ENCODE measurements at places on chromosomes 1 and 21. TPM values are rescaled to one million over a fixed set of nuclear protein-coding genes. Genes with fewer than 3 reads are reported as not detected.

DNA sequence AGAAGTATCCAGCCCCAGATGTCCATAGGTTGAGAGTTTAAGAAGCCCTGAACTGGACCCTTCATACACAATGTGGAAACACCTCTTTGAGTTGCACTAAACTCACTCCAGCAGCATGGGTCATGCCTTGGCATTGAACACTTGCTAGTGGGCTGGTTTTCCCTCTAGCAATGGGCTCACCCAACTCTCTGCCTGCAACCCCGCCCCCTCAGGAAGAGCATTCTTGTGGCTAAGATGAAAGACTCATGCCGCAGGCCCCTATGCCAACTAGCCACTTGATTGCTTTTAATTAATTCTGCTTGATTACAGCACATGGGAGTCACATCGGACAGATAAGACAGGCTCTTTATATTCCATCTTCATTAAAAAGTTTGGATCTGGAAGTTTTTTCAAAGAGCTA, 136.5 kb upstream of the GJB5 start:
- DNase-seq, result no peak

DNA sequence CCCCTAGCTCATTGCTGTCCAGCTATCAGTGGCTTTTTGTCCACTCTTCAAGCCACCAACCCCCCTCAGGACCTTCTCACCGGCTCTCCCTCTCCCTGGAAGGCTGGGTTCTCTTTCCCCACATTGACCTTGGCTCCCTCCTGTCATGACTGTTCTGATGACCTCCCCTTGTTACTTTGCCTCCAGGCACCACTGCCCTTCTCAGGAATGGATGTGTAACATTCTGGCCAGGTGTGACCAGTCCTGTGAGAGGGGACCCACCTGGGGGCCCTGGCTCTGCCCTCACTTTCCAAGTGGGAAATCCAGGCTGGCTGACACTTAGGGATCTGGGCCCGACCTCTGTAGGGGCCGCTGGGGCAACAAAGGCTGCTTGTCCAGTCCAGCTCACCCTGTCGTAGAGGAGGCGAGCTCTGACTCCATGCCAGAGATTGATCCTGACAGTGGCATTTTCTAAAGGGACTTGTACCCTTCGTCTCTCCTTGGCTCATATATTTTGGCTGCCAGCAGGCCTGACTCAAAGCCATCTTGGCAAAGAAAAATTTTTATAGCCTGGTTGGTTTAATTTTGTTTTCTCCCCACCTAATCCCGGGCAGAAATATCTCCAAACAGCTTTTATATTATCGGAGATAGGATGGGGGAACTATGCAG, 37.9 kb upstream of the USP24 start:
- DNase-seq, result no peak

DNA sequence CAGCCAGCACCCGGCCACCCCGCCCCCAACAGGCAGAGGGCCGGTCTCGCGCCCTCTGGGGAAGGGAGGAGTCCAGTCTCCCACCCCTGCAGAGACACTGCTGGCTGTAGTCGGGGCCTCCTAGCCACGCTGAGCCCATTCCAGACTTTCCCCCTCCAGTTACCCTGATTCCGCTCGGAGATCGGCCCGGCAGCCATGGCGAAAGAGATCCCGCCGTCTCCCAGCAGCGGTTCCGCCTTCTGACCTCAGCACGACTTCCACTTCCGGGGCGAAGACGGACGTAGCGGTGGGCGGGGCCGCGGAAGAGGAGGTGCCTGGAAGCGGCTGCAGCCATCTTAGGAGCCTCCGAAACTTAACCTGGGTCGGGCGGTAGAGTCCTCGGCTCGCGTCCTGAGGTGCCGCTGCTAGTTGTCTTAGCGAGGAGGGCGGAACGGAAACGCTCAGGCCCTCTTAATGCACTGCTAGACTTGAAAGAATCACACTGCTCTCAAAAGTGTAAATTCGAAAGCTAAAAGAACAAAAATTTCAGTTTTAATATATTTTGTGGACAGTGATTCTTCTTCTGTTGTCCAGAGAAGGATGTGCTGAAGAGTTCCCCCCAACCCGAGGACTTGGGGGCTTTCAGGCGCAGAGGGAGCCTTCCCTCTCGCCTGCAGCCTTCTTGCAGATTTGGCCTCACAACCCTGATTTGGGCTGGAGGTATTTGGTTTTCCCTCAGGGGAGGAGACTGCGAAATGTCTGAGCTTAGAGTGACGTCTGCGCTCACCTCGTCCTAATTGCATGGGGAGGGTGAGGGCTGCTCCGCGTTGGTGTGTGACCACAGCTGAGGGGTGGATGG, at the start of gene SF3B4:
TSS of gene SF3B4 (minus strand) at position 241 of the 838 bp plus-strand sequence. CDS start at position 197, 44 bp downstream.
- DNase-seq, result peak; percentile 97

DNA sequence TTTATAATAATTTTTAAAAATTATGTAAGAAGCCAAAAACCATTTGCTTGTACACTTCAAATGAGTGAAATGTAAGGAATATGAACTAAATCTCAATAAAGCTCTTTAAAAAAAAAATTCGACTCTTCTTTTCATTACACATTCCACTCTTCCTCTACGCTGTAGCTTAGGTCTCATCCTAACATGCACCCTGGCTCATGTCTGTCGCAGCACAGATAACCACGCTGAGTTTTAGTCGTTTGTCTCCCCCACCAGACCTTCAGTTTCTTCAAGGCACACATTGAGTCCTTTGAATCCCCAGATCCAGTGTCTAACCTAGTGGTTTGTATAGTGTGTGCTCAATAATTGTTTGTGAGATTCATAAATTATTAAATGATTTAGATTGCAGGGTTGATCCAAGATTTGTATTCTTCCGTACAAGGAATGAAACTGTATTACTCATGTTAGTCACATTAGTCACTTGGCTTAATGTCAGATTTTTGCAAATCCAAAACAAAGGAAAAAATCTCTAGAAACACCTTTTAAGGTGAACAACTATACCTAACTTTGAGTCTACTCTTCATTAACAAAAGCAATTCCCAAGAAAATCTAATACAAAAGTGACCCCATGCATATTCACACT, 57.3 kb downstream of the SLC25A24 start:
- no peak for DNase-seq

The PRRX1 gene
- 30.1 TPM for total RNA-seq

The GPR25 gene
- total RNA-seq, result 0.62 TPM

- DNase-seq, result no peak
These were observed 9.9 kb upstream of the SPRR4 start for GRCh38 chr1:152960452-152961044.

The RAB25 gene
- 58.0 TPM for total RNA-seq

GRCh38 chr1:199009447-199009846, 370.6 kb downstream of the PTPRC start:
- DNase-seq, result no peak

DNA sequence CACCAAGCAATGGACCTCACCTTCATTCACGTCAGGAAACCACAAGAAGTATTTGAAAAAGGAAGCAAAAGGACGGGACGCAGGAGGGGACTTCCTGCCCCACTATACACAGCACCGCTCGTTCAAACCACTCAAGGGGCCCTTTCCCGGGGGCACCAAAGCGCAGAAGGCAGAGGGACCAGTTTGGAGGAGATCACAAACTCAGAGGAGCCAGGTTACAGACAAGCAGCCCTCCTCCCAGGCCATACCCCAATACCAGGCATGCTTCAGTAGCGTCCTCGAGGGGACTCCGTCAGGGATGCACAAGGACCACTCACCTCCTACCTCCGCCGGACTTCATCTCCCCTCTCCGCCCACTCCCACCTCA, 685 bp downstream of the CRTC2 start:
- no peak for DNase-seq

- DNase-seq, result no peak
These were observed 59.0 kb upstream of the EDEM3 start for GRCh38 chr1:184813528-184814089.

The DMRTA2 gene
- not detected for total RNA-seq

The TRIM45 gene
- 2.1 TPM for total RNA-seq

DNA sequence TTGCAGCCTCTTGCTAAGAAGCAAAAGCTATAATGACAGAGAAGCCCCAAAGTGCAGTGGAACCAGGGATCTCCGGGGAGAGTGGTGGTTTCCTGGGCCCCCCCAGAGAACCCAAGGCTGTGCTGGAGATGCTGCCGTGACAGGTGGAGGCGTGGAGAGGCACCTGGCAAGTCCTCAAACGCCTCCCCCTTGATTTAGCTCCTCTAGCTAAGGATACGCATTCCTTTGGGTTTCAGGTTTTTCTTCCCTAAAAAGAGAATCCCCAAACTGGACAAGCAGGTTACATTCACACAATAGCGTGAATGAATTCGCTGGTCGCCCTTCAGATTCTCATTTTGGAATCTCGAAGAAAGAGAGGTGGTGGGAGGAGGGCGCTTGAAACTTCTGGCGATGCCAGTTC, 853 bp upstream of the ATP1A1 start:
- DNase-seq, result peak; percentile 48

- DNase-seq, result peak; percentile 65
These were observed 22.6 kb upstream of the RNF187 start for GRCh38 chr1:228464487-228464983.

The ALPL gene
- total RNA-seq, result 123 TPM

- DNase-seq, result no peak
These were observed 4.8 kb downstream of the ACP6 start for GRCh38 chr1:147665521-147665920.

- DNase-seq, result no peak
These were observed 193.5 kb downstream of the CYYR1 start for GRCh38 chr21:26379561-26379960.

DNA sequence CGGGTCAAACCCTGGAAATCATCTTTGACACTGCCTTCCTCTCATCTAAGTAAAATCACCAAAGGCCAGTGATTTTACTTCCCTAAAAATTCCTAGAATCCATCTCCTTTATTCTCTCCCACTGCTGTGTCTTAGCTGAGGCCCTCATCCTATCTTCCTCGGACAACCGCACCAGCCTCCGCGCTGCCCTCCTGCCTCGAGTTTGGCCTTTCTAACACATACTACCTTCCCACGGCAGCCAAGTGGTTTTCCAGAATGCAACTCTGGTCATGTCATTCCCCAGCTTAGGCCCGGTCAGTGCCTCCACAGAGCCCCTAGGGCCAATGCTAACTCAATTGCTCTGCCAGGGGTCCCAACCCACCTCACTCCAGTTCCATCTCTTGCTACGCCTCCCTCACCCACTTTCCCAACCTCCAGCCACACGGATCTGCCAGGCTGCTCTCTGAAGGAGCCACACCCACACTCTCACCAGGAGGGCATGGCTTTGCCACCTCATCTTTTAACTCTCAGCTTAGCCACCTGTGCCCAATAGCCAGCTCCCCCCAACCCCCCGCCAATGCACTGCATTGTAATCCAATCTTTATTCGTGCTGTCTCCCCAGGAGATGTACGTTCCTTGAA, 6.8 kb downstream of the TMEM9 start:
- DNase-seq, result no peak

- no peak for DNase-seq
These were observed 26.2 kb downstream of the PGBD5 start for GRCh38 chr1:230400007-230400344.

DNA sequence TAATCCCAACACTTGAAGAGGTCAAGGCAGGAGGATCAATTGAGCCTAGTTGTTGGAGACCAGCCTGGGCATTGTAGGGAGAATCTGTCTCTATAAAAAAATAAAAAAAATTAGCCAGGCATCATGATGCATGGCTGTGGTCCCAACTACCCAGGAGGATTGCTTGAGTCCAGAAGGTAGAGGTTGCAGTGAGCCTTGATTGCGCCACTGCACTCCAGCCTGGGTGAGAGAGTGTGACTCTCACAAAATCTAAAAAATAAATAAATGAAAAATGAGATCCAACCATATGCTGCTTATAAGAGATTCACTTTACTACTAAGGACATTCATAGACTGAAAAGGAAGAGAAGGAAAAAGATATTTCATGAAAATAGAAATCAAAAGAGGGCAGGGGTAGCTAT, 47.1 kb upstream of the HP1BP3 start:
- DNase-seq, result no peak

DNA sequence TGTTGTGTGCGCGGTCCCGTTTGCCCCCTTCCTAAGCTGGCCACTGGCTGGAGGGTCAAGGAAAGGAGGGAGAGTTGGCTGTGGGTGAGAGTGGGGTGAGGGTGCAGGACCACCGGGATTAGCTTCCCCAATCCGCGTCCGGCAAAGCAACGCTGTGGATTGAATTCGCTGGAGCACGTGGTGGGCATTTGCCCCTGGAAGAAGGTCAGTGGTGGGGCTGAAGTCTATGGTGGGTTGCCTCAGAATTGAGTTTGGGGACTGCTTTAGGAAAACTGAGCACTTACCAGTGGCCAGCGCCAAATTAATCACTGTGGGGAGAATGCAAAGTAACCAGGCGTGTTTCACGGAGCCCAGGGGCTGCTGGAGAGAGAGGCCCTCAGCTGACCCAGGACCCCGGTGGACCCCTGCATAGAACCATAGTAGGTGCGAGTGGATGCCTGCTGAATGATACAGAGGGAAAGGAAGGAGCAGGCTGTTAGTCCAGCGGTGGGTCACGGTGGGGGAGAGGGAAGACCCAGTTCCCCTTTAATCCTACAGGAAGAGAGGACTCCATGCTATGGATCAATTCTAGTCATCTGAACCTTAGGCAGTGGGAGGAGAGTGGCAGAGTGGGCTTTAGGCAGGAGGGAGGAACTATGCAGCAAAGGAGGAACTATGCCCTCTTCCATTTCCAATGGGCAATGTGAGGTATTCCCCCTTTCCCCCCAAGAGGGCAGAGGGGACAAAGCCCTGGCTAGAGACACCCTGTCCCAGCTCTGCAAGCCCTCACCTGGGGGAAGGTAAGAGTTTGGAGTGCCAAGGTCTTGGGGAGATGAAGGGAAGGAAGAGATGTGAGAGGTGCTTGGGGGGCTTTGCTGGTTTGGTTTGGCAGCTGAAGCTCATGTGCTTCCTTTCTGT, 1.2 kb downstream of the TNFRSF8 start:
- no peak for DNase-seq

Measured in lower lobe of right lung (tissue), 2 donors.